Activated T-helper 1 cell treated with anti-CD3 and anti-CD28 coated beads, Interleukin-12 subunit alpha, Interleukin-12 subunit beta, Interleukin-2, Interleukin-4 antibody, amounts not matched to agents 30 ng/mL and 10 ng/mL and 1 ng/mL, durations not matched to agents 14 hours and 24 hours and 36 hours (primary cell): ENCODE measurements at places on chromosomes 12 and 14.

DNA sequence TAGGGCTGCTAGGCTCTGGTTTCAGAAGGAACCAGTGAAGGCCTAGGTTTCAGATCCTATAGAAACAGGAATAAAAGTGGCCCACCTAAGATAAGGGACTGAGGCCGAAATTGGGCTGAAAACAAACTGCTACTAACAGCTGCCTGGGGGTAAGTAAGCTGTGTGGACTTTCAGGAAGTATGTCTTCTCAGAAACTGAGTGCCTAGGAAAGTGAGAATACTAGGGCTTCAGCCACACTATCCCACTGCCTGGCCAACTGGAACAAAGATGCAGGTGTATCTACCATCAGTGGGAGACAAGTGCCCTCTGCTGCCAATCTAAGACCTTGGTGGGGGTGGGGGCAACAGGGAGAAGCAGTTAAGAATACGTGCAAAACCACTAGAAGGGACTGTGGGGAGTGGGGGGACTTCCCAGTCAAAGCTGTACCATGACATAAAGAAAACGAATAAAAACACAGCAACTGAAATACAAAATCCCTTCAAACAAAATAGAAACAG lies 82.5 kb downstream of the MED13L start:
- DNase-seq = peak; percentile 60

- DNase-seq = no peak
These were observed 40.1 kb upstream of the MTERF2 start for GRCh38 chr12:107026806-107027635.

- DNase-seq = no peak
These were observed 7.1 kb upstream of the CCDC175 start for GRCh38 chr14:59583755-59584154.

- no peak for DNase-seq
These were observed 321.5 kb downstream of the CACNA1C start for GRCh38 chr12:2374092-2374906.

- no peak for DNase-seq
These were observed 9.0 kb upstream of the DCAF4 start for GRCh38 chr14:72917094-72917802.

DNA sequence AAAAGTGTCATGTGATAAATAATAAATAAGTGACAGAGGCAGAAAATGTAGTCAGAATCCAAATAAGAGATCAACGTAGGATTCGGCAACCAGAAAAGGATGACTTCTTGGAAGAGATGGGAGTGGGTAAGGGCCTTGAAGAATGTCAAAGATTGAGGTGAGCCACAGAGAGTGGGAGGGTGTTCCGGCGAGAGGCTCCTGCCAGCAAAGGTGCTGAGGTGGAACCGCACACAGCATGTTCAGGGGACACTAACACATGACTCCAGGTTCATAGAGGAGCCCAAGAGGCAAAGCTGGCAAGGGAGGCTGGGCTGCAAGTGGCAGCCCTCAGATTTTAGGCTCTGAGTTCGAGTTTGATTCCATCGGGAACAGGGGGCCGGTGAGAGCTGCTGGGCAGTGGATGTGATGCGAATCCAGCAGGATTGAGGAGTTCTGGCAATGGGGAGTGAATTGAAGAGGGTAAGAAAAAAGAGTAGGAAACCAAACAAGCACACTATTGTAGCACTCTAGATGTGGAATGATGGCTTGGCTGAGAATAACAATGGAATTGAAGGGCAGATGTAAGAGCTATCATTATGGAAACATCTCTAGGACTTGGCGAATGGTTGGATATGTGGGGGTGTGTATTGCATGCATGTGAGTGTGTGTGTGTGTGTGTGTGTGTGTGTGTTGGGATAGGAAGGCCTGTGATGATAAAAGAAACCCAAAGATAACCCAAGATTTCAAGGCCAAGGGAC lies 36.5 kb downstream of the LRRC74A start:
- no peak for DNase-seq

DNA sequence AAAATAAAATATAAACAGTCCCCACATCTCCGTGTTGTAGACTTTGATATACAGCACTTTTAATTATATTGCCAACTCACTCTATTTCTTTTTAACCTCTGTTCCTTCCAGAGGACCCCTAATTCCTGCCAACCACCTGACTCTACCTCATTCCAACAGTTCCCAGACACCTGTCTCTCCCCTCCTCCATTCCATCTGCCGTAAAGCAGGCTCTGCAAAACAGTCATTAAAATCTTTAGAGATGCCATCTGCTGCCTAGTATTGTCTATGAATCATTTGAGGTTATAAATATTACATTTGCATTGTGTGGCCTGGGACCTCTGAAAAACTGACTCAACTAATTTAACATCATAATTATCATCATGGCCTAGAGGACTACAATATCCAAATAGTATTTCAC lies 148.8 kb upstream of the DCN start:
- no peak for DNase-seq

DNA sequence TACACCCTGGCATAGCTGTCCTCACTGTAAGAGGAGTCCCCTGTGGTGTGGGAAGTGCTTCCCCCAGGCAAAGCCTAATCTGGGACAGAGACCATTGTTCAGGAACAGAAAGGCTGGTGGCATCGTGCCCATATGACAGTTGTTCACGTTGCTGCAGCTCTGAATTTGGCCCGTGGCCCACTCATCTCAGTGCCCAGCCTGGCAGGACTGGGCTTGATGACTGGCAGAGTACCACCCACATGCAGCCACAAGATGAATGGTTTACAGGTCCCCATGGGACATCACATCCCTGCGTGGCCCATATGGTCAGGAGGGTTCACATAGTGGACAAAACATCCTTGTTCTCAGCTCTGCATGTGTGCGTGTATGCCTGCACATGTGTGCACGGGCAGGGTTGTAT lies 17.5 kb downstream of the IQSEC3 start:
- no peak for DNase-seq

GRCh38 chr12:91127751-91128150 lies 16.5 kb upstream of the LUM start:
- DNase-seq = no peak
